ENCODE measurements at places on chromosomes 1 and 21.
A peak's percentile ranks its signal among the peaks of the same experiment; 100 is the strongest.

DNA sequence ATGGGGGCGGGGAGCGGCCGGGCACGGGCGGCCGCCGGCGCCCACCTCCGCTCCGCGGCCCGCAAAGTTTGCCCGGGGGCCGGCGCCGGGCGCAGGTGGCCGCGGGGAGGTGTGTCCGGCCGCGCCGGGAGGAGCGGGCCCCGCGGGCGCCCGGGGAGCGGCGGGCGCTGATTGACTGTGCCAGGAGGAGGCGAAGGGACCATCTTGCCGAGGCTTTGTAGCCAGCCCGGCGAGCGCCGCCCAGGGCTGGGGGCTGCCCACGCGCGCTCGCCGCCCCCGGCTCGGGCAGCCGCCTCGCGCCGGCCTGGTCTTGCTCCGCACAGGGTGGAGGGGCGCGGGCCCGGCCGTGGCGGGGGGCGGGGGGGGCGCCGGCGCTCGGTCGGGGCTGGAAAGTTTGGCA, 432 bp downstream of the EPHB2 start:
- peaks cover 79% of the 10 kb centered on the region for H3K27me3 ChIP-seq
- no peak overlapping the region for H3K4me3 ChIP-seq
- no peak for DNase-seq

- no peak for DNase-seq
- H3K27me3 ChIP-seq = no peaks in the 10 kb centered on the region
- no peaks in the 10 kb centered on the region for H3K36me3 ChIP-seq
- no peak overlapping the region for H3K4me3 ChIP-seq
Measured at GRCh38 chr1:208004851-208005250, 93.9 kb upstream of the CD34 start.

- peak overlapping the region; percentile 83 for H3K27ac ChIP-seq
- peaks cover 61% of the 10 kb centered on the region for H3K36me3 ChIP-seq
- no peak for DNase-seq
- H3K27me3 ChIP-seq = no peaks in the 10 kb centered on the region
Measured at GRCh38 chr1:53294061-53294460, 33.8 kb downstream of the LRP8 start.

DNA sequence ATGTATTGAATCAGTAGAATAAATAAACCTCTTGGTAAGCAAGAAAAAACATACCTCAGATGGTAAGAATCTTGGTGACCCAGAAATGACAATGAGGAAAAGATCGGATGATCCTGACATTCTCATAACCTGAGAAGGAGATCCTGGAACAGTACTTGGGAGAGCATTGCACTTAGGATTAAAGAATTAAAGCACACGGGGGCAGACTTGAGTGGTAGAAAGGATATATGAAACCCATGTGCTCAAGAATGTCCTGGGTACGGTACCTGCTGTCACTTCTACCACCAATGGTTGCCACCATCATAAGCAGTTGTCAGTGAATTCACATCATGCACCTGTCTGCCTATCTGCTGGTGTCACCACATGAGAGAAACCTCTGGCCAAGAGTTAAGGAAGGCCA, 108.9 kb upstream of the GJB5 start:
- DNase-seq = no peak
- no peaks in the 10 kb centered on the region for H3K4me1 ChIP-seq
- no peaks in the 10 kb centered on the region for H3K36me3 ChIP-seq
- peaks cover 46% of the 10 kb centered on the region for H3K27me3 ChIP-seq
- no peak overlapping the region for H3K27ac ChIP-seq
- H3K4me3 ChIP-seq = no peak overlapping the region

- H3K27me3 ChIP-seq = peaks cover 61% of the 10 kb centered on the region
- H3K4me1 ChIP-seq = peaks cover 14% of the 10 kb centered on the region
- H3K36me3 ChIP-seq = no peaks in the 10 kb centered on the region
- H3K4me3 ChIP-seq = no peak overlapping the region
- no peak for DNase-seq
Measured at GRCh38 chr1:184150776-184151531, 99.4 kb downstream of the TSEN15 start.

- DNase-seq = no peak
- no peak overlapping the region for H3K27ac ChIP-seq
- H3K4me1 ChIP-seq = peaks cover 4% of the 10 kb centered on the region
- H3K4me3 ChIP-seq = no peak overlapping the region
- no peaks in the 10 kb centered on the region for H3K36me3 ChIP-seq
Measured at GRCh38 chr1:175503538-175503937, 239.9 kb downstream of the TNR start.

GRCh38 chr1:208178091-208178529, 66.1 kb downstream of the PLXNA2 start:
- H3K27me3 ChIP-seq = peaks cover 7% of the 10 kb centered on the region
- no peaks in the 10 kb centered on the region for H3K4me1 ChIP-seq
- no peaks in the 10 kb centered on the region for H3K36me3 ChIP-seq
- DNase-seq = no peak

- H3K4me3 ChIP-seq = no peak overlapping the region
- no peaks in the 10 kb centered on the region for H3K27me3 ChIP-seq
- DNase-seq = no peak
Measured at GRCh38 chr1:101003012-101003650, 22.5 kb downstream of the DPH5 start.

GRCh38 chr1:48374785-48375184, 97.2 kb downstream of the SPATA6 start:
- no peak overlapping the region for H3K4me3 ChIP-seq
- H3K27me3 ChIP-seq = no peaks in the 10 kb centered on the region
- peaks cover 17% of the 10 kb centered on the region for H3K36me3 ChIP-seq
- DNase-seq = no peak
- H3K4me1 ChIP-seq = no peaks in the 10 kb centered on the region
